ENCODE measurements at places on chromosomes 7 and 10.

DNA sequence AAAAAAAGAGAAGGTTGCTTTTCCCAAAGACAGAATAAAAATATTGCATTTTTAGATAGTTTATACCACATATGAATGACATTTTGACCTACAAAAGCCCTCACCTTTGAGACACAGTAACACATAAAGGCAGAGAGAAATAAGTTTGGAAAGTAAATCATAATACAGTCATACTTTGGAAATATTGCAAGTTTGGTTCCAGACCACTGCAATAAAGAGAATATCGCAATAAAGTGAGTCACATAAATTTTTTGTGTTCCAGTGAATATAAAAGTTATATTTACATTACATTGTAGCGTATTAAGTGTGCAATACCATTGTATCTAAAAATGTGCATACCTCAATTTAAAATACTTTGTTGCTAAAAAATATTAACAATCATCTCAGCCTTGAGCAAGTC is 40.3 kb downstream of the CCDC71L start:
- DNase-seq, result no peak

DNA sequence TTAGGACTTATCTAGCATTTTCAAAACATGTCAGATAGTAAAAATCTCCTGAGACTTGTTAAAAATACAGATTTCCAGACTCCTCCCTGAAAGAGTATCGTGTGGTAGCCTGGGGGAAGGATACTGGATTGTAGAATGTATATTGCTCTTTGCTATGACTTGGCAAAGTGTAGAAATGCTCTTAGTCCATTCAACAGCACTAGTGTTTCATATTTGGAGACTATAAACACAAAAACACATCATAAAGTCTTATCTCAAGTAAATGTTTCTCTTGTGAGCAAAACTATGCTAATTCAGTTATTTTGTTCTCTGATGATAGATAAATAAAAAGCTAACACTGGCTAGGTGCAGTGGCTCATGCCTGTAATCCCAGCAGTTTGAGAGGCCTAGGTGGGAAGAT is 137.5 kb upstream of the PRPS1L1 start:
- DNase-seq, result no peak

- no peak for DNase-seq
Observed at GRCh38 chr7:139387594-139387993, 27.9 kb downstream of the LUC7L2 start.

DNA sequence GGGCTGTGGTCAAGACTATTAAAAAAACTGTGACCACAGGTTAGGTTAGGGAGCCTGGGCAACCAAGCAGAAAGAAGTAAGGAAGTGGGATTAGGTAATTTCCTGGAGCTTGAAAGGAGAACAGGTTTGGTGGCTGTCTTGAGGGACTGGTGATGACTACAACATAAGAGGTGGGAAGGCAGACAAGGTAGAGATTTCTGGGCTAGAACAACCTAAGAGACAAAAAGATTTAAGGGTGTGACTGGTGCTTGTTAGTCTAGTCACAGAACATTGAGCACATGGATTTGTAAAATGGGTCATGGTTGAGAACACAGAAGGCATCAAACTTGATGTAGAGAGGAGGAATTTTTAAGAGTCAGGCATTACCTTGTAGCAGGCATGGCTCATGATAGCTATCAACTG is 123.7 kb upstream of the ASAH2 start:
- DNase-seq, result no peak

GRCh38 chr7:25830215-25830614 is 321.8 kb upstream of the NFE2L3 start:
- no peak for DNase-seq

- no peak for DNase-seq
Observed at GRCh38 chr7:39446546-39446945, 119.7 kb upstream of the YAE1 start.

DNA sequence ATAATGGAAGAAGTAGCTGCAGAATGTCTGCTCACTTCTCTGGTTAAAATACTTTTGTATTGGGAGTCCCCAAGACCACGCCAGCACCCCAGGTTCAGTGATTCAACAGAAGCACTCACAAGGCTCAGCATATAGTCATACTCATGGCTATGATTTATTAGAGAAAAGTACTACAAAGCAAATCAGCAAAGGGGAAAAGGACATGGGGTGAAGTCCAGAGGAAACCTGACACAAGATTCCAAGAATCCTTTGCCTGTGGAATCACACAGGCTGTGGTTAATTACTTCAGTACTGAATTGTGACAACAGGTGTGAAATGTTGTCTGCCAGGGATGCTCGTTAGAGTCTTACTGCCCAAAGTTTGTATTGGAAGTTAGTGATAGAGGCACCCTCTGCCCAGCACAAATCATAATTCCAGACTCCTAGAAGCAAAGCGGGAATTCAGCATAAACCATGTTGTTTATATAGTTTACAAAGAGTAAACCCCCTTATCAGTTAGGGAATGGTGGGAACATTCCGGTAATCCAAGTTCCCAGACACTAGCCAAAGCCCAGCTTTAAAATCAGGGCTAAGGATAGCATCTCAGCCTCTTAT is 79.4 kb downstream of the HYCC1 start:
- DNase-seq, result no peak

DNA sequence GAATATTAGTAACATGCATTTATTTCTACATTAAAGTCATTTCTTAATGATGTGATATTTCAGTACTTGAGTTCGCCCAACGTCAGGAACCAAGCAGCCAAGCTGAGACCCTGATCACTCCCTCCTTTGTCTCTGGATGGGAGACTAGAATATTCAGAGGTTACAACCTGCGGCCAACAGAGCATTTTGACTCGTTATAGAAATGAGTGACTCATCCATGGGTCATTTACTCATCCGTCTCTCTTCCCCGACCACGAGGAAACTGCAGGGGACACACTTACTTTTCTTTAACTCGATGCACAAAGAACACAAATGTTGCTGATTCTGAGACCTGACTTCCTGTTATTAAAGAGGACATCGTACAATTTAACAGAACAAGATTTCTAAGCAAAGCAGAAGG is 343.3 kb downstream of the FRMD4A start:
- DNase-seq, result no peak

DNA sequence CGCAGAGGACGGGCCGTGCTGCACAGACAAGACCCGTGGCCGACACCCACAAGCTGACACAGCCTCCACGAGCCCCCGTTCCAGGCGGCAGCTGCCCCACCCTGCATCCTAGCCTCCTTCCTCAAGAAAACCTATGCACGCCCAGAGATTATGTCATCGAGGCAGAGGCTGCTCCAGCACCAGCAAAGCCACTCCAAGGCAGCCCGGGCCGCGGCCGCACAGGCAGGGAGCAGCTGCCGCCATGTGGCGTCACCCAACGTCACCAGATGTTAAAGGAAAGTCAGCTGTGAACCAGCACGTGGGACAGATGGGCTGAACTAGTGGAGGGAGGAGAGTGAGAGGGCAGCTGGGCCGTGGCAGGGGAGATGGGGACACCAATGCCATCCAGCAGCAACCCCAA is 59.8 kb downstream of the STK32C start:
- DNase-seq, result no peak

GRCh38 chr7:9175871-9176270 is 742.5 kb downstream of the NXPH1 start:
- no peak for DNase-seq
